Mesenteric fat pad (tissue), 1 donor: ENCODE measurements at places on chromosomes 3 and 15. TPM values are rescaled to one million over a fixed set of nuclear protein-coding genes. Genes with fewer than 3 reads are reported as not detected.

GRCh38 chr3:53151870-53152660 lies 8.9 kb upstream of the PRKCD start:
- DNase-seq, result no peak

DNA sequence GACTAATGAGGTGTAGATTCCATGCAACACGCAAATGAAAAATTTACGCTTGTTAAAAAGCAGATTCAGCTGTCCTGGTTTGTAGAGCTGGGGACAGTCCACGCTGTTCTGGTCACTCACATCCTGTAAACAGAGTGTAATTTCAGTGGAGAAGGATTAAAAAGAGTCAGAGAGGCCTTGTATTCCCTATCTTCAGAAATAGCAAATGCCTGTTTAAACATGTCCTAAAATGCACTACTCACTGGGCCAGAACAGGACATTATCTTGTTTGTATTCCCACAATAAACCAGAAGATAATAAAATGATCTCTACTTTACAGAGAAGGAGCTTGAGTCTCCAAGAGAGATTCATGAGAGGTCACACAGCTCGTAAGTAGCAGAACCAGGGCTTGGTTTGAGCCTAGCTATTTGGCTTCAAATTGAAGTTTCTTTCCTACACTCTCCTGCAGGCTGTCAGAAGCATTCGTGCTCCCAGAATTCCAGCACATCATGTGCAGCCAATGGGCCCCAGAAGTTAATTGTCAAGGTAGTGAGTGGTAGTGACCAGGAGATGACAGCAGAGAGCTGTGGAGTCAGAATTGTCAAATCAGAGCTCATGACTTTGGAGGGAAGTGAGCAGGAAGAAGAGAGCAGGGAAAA lies 242.5 kb downstream of the ATP8B4 start:
- DNase-seq, result no peak

DNA sequence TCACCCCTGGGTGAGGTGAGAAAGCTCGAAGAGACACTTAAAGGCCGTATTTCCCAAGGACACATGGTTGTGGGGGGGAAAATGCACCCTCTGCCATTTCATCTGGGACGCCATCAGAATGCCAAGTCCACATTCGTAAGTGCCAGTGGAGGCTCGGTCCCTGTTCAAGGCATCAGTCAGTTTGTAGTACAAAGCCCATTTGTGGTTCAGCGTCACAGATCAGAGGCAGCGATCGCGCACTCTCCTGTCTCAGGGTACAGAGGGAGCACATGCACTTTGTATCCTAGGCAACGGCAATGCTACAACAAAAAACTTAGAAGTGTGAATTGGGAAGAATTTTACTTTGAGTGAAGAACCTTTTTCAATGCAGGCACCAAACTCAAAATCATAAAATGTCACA lies 27.2 kb downstream of the SEMA6D start:
- no peak for DNase-seq

- DNase-seq, result no peak
Observed at GRCh38 chr3:194326968-194327217, 24.2 kb downstream of the CPN2 start.

Gene CCDC54
- not detected for total RNA-seq
